ENCODE measurements at places on chromosomes 1 and 21.

DNA sequence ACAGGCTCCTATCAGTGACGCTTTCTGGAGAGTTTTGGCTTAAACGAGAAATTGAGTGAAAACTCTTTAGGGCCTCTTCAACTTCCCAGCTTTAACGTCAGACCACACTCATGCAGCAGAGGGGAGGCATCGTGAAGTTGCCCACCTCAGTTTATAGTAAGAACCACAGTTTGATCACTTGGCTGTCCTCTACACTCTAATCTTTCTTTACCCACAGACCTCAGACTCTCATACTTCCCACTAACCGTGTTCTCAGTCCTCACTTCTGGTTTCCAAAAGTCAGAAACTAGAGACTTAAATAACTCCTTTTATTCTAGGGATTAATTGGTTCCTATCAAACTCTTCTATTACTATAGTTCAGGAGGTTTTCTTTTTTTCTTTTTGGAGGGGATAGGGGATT, 302.2 kb downstream of the NTNG1 start:
- no peak for DNase-seq

GRCh38 chr1:45669859-45670655, 16.3 kb downstream of the GPBP1L1 start:
- no peak for DNase-seq

GRCh38 chr1:53383136-53383870, 55.4 kb upstream of the LRP8 start:
- no peak for DNase-seq

GRCh38 chr1:46802081-46802480, 3.2 kb downstream of the CYP4B1 start:
- no peak for DNase-seq

- no peak for DNase-seq
Observed at GRCh38 chr1:99180915-99181314, 83.4 kb upstream of the PLPPR4 start.

GRCh38 chr1:41659159-41659495, 174.6 kb upstream of the EDN2 start:
- DNase-seq: no peak

All from stimulated activated CD4-positive, alpha-beta T cell treated with anti-CD3 and anti-CD28 coated beads, Interleukin-1b, Interleukin-23, amount 100 ng/mL, for 24 hours (primary cell).